ENCODE measurements at places on chromosomes 12 and 14.
A peak's percentile ranks its signal among the peaks of the same experiment; 100 is the strongest.

- DNase-seq: no peak
These were observed 572.8 kb upstream of the FBXO33 start for GRCh38 chr14:40004871-40005500.

DNA sequence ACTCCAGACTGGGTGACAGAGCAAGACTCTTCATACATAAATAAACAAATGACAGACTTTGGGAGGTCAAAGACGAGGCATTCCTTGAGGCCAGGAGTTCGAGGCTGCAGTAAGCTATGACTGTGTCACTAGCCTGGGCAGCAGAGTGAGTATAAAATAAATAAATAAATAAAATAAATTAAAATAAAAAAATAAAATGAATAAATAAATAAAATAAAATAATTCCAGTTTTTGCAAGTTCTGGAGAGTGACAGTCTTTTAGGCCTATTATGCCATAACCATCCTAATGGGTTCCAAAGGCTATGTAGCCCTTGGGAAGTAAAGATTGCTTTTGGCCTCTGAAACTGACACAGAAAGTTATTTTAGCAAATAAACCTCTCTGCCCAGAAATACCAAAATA is 16.5 kb upstream of the NRDE2 start:
- DNase-seq: no peak

DNA sequence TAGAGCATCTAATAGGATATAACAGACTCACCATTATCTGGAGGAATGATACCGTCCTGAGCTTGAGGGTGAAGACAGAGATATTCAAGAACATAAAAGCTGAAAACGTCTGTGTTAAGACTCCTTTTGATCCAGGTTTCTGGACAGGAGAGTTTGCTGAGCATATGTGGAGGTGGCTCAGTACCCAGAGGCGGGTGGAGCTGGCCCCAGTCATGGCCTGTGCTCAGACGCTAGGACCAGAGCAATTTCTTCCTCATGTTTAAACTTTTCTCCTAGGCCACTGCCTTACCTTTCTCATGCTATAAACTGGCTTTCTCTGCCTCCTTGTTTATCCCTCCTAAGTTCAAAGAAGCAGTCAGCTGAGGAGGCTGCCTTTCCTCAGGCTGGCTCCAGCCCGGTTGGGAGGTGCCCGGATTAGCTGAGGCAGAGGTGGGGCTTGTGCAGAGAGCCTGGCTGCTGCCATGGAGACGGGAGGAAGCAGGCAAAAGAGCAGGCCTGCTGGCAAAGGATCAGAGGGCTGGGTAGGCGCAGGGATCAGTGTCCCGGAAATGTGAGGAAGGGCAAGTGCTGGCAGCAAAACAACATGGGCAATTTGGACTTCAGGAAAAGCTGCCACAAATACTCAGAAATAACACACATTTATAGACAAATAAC is 13.7 kb downstream of the COA8 start:
- DNase-seq: peak; percentile 74

- no peak for DNase-seq
These were observed 2.3 kb downstream of the DGLUCY start for GRCh38 chr14:91115986-91116770.

DNA sequence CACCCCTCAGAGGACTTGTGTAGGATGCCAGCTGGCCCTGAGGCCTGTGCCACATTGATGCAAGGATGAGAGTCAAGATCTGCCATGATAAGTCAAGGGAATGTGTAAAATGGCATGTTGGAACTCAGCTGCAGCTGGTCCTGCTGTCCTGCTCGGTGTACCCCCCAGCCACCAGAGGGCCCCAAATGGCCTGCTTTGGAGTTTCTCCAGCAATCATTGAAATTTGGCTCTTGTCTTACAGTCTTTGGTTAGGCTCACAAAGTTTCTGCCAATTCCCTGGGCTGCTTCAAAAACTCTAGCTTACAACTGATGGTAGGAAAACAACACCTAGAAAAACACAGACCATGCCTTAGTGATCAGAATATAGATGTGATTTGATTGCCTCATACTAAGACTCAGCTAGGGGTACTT is 76.8 kb downstream of the HSD17B6 start:
- peak; percentile 63 for DNase-seq

- no peak for DNase-seq
These were observed 1.4 kb downstream of the RAN start for GRCh38 chr12:130873106-130873795.

DNA sequence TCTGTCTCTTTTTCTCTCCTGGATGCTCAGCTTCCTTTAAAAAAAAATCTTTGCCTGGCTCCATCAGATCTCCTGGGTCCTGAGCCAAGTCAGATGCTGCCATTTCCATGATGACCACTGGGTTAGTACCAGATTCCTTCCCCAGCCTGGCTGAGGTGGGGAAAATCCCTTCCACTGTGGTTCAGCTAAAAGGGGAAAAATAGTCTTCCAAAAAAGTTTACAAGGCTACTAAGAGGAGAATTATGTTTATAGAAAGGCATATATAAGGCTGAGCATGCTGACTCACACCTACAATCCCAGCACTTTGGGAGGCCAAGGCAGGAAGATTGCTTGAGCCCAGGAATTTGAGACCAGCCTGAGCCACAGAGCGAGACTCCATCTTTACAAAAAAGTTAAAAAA is 28.4 kb upstream of the GAS2L3 start:
- DNase-seq: peak; percentile 86

DNA sequence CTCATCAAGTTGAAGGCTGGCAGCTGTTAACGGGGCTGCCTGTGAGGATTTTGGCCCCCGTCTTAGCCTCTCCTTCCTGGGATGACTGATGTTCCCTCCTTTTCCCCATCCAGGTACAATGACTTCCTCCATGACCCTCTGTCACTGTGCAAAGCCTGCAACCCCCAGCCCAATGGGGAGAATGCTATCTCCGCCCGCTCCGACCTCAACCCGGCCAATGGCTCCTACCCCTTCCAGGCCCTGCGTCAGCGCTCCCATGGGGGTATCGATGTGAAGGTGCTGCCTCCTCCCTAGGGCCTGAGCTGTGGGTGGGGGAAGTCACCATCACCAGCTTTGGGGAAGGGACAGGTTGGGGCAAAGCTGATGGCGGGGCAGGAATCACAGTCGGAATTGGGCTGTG is 16.1 kb downstream of the SDS start:
- no peak for DNase-seq

GRCh38 chr12:24047326-24047725 is 97.9 kb upstream of the SOX5 start:
- no peak for DNase-seq

DNA sequence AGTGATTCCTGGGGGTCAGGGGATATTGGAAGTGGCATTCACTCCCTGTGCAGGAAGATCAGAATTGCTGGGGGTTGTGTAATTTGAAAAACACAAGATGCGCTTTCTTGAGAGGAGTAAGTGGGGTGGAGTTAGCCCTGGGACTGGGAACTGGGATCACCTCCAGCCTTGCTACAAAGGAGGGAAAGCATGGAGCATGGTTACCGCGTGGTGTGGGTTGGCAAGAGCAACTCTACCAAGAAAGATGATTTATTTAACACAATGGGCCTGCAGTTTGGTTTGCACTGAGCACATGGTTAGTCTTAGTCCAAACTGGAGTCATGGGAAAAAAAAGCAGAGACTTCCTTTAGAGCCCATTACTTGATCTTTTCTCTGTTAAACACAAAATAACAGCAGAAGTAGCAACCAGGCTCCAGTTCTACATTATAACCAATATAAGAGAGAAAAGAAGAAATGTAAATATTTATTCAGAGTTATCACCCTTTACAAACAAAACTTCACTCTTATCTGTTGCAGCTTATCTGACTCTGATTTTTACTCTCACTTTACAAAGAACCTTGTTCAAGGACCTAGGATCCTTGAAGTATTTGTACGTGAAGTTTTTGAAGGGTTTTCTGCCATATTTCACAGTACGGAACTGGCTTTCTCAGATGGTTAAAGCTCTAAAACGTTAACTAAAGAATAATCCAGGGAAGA is 2.1 kb upstream of the NIN start:
- no peak for DNase-seq

- DNase-seq: no peak
These were observed 233.0 kb downstream of the SLC41A2 start for GRCh38 chr12:104724992-104725585.

DNA sequence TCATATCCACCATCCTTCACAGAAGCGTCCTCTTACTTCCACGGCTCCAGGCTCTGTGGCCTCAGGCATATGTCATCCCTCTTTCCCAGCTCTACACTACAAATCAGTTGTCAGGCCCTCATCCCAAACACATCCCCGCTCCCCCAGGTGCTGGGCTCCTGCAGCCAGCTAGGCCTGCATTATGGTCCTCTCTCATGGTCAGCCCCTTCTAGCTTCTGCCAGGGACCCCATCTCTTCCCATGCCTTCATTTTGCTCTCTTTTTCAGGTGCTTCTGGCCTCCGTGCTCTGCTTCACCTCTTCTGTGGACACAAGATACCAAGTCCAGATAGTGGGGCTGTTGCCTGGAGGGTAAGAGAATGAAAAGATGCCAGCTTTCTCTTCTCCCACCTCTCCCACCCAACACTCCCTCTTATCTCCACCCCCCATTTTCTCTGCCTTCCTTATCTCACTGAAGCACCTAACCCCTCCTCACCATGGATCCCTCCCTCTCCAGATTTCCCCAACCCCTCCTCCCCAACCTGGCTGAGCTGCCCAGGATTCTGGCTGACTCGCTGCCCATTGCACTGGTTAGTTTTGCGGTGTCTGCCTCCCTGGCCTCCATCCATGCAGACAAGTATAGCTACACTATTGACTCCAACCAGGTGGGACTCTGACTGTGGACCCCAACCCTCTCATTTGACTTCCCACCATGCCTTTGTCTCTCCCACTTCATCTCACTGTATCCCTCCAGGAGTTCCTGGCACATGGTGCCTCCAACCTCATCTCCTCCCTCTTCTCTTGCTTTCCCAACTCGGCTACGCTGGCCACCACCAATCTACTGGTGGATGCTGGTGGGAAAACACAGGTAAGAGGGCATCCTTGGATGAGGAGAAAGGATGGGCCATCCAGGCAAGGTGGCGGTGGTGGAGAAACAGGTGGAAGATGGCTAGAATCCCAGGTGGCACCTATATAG is 10.4 kb downstream of the B4GALNT1 start:
- DNase-seq: no peak

GRCh38 chr14:73744874-73745529 is 30.8 kb upstream of the PNMA1 start:
- DNase-seq: no peak

GRCh38 chr14:104073764-104074163 is 11.7 kb upstream of the ASPG start:
- no peak for DNase-seq

- no peak for DNase-seq
These were observed 20.9 kb downstream of the MORN3 start for GRCh38 chr12:121648458-121649028.

- no peak for DNase-seq
These were observed 187.8 kb downstream of the TBX5 start for GRCh38 chr12:114218136-114218535.

DNA sequence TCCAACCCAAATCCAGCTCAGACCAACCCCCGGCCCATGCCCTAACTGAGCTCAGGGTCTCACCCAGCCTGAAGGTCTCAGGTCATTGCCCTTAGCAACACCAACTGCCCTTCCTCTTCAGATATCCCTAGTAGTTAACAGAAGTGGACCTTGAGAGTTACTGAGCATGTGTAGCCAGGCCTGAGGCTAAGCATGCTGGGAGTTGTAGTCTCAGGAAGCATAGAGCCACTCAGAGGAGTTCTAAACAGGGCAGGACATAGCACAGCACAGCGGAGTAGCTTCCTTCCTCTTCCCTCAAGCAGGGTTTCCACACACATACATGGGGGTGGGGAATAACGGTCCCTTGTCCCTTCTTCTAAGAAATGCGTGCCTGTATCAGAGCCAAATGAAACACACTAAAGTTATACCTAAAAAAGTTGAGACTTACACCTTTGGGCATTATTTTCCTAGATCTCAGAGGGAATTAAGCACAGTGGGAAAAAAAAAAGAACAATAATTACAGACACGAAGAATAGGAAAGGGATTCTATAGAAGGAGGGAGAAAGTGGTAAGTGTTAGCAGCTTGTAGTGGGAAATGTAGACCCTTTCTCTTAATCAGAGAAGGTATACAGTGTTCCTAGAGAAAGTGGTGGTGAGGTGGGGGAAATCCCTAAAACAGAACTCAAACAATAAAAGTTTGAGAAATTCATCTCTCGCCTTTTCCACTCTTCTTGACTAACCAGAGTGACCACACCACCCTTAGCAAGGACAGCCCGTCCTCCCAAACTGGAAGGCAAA is 4.4 kb downstream of the KMT2D start:
- DNase-seq: peak; percentile 37

GRCh38 chr14:75277008-75277814 is 1.4 kb upstream of the FOS start:
- DNase-seq: no peak

DNA sequence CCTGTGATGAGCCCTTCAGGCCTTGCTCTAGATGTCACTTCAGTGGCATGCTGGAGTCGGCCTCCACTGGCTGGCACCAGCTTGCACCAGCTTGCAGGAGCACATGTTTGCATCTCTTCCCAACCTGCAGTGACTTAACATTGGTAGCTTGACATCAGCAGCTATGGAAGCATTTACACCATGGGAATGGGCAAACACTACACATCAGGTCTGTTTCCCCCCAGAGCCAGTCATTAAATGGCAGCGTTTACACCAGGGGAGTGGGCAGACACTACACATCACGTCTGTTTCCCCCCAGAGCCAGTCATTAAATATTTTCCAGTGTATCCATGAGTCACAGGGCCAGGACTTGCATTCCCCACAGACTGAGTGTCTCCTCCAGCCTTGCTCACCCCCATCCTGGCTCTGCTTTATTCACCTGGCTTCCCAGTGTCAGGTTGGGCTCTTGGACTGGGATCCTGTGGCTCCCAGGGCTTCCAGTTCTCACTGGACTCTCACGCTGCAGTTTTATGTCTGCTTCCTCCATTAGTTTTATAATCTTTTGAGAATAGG is 51.6 kb upstream of the VRK1 start:
- no peak for DNase-seq

DNA sequence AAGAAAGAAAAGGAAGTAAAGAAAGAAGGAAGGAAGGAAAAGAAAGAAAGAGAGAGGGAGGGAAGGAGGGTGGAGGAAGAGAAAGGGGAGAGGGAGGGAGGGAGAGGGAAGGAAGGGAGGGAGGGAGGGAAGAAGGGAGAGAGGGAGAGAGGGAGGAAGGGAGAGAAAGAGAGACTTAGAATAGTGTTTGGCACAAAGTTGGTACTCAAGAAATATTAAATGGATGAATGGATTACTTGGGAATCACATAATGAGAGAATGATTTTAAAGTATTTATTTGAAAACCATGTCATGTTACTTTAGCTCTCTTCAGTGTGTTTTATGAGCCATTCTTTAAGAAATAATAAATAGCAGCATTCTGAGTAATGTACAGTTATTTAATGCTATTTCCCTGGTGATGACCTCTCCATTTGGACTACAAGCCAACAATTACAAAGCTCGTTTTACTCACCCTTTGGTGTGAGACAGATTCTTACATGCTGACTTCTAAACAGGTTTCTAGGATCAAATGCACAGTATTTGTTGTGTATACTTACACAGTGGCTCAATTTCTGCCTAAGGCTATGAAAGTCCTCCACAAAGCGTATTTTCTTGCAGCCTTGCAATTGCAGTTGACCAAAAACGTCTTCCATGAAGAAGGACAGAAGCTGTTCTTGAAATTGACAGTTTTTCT is 861 bp downstream of the IL26 start:
- no peak for DNase-seq

- DNase-seq: no peak
These were observed 4.4 kb downstream of the CACNB3 start for GRCh38 chr12:48822711-48823110.

- no peak for DNase-seq
These were observed 111.6 kb upstream of the PZP start for GRCh38 chr12:9319842-9320173.

GRCh38 chr12:121383601-121384021 is 16.3 kb upstream of the RNF34 start:
- DNase-seq: no peak

GRCh38 chr12:111072299-111072698 is 151.9 kb upstream of the MYL2 start:
- DNase-seq: no peak
